AG09309 (cell line): ENCODE measurements at places on chromosomes 7 and 10.
A peak's percentile ranks its signal among the peaks of the same experiment; 100 is the strongest.

DNA sequence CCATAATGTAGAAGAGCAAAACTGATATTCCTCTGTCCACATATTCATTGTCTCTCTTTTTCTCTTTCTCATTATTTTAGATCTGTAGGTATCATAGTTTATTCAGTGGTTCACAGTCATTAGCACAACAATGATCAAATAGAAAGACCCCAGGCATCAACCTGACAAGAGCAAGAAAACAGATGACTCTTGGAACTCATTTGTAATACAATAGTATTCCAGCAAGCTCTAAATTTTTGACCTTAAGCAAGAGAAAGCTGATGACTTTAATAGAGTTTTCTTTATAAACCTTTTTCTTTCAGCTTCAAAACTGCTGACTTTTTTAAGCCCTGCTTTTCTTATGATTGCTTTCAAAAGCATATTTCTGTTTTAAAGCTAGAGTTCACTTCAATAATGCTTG, 507.5 kb upstream of the SORCS1 start:
- DNase-seq = no peak

DNA sequence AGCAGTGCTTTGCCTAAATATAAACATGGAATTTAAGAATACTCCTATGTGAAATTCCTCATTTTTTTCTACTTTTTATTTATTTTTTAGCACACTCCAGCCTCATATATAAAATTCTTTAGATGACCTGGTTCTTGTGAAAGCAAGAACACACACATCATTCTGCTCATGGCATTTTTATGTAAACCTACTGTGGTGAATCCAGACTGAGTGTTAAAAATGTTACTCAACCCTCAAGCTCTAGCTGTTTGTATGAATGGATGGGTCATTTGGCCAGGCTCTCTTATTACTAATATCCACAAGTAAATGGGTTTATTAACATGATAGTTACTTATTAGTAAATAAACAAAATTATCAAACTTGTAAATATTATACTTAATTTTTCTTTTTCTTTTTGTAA, 551.7 kb upstream of the LRRN3 start:
- DNase-seq = no peak

- no peak for DNase-seq
Observed at GRCh38 chr10:55287346-55287745, 486.3 kb upstream of the PCDH15 start.

DNA sequence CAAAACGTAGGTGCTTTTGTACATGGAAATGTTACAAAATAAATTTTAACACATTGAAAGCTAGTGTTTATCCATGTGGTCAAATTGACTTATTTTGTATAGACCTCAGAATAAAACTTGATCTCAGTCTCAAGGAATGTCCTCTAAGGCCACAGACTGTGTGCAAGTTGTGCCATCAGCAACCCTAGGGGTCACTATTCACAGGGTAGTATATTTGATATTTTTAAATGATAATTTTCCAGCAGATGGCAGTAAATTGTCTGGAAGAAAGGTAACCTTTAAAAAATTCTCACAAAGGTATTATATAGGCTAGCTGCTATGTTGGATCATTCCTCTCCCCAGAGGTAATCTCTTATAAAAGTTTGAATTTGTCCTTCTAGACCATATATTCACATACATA, 12.9 kb upstream of the SNX10 start:
- no peak for DNase-seq

DNA sequence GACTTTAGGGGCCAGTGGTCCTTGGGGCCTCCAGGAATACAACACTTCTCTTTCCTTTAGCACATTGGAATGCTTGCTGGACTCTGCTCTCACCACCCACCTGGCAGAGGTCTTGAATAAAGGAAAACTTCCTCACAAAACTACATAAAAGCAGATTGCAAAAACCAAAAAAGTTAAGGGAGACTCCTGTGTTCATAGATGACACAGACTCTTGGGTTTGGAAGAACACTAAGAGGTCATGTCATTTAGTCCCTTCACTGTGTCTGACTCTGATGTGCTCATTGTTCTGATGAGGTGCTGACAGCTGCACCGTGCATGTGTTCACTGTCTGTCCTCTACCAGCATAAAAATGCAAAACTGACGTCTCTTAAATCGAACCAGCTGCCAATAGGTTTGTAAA, 11.4 kb downstream of the BLNK start:
- DNase-seq = no peak

- DNase-seq = peak; percentile 53
Observed at GRCh38 chr10:60524541-60524940, 134.9 kb upstream of the ANK3 start.

- DNase-seq = no peak
Observed at GRCh38 chr7:22702516-22702915, 24.5 kb upstream of the IL6 start.
